NCI-H1436 treated with DMSO at 0.1 percent for 48 hours (cell line): ENCODE measurements at places on chromosomes 3 and 15.

DNA sequence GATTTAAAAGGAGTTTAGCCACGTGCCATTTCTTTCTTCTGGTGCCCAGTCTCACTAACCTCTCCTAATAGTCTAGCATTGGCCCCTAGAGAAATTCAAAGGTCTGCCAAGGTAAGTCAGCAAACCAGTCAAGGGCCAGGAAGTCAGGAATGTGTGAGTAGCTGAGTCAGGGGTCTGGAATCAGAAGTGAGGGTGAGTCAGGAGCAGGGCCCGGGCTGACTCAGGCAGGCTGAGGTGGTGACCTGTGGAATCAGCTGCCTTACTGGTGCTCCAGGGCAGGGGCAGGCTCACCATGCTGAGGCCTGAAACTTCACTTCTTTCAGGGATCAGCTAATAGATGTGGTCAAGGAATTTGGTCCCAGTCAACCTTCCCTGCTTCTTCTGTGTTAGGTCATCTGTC lies 105.8 kb upstream of the MYZAP start:
- DNase-seq = no peak

GRCh38 chr3:150793641-150794040 lies 30.7 kb upstream of the SIAH2 start:
- no peak for DNase-seq

DNA sequence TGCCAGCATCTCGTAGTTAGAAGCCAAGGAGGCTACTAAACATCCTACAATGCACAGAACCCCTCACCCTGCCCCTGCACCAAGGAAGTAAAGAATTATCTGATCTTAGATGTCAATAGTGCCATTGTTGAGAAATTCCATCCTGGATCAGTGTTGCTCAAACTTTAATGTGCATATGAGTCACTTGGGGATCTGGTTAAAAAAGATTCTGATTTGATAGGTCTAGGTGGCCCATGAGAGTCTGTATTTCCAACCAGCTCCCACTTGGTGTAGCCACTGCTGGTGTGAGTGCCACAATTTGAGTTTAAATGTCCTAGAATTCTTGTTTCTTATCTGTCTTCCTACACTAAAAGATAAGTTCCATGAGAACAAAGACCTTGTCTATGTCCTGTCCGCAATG lies 43.7 kb downstream of the TMEM45A start:
- no peak for DNase-seq

GRCh38 chr15:48784756-48785155 lies 26.1 kb downstream of the CEP152 start:
- DNase-seq = no peak
